ENCODE measurements at places on chromosomes 5 and 9. TPM values are rescaled to one million over a fixed set of nuclear protein-coding genes. Genes with fewer than 3 reads are reported as not detected.

GRCh38 chr9:18056993-18057369 lies 417.0 kb upstream of the ADAMTSL1 start:
- H3K27me3 ChIP-seq: no peaks in the 10 kb centered on the region
- no peaks in the 10 kb centered on the region for H3K4me1 ChIP-seq
- no peak overlapping the region for H3K4me3 ChIP-seq
- H3K27ac ChIP-seq: no peak overlapping the region
- H3K36me3 ChIP-seq: no peaks in the 10 kb centered on the region
- DNase-seq: no peak

DNA sequence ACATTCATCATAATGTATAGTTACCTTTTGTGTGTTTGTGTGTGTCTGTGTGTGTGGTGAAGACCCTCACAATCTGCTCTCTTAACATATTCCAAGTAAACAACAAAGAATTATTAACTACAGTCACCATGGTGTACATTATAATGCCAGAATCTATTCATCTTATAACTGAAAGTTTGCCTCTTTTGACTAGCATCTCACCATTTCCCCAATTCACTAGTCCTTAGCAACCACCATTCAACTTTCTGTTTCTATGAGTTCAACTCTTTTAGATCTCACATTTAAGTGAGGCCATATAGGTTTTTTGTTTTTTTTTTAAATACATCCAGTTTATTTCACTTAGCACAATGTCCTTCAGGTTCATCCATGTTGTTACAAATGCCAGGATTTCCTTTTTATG lies 83.6 kb downstream of the SMC2 start:
- no peak overlapping the region for H3K4me3 ChIP-seq
- H3K36me3 ChIP-seq: no peaks in the 10 kb centered on the region
- DNase-seq: no peak
- H3K4me1 ChIP-seq: no peaks in the 10 kb centered on the region
- no peak overlapping the region for H3K27ac ChIP-seq

DNA sequence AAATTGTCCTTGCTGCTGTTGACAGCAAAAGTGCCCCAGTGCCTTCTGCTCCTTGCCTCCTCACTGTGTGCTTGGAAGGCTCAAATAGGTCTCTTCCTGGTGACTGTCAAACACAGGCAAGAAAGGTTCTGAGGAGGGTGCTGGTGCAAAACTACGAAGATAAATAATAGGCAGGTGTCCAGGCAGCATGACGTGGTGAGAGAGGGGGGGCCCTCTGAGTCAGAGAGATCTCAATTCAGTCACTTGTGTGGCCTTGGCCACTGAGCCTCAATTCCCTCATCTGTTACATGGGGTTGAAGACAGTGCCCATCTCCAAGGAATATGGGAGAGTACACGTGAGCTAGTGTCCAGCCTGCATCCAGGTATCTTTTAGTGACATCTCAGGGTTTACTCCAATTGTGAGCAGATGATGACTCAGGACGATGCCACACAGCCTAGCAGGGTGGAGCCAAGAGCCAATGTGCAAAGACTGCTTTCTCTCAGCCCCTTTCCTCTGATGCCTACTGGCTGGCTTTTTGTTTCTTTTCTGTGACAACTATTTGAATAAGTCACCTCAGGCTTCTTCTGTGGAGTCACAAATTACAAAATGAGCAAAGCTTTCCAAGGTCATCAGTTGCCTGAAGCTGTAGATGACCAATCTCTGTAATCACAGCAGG lies 29.7 kb upstream of the SMIM32 start:
- no peak overlapping the region for H3K4me3 ChIP-seq
- DNase-seq: no peak
- no peaks in the 10 kb centered on the region for H3K4me1 ChIP-seq
- no peak overlapping the region for H3K27ac ChIP-seq
- peaks cover 13% of the 10 kb centered on the region for H3K27me3 ChIP-seq
- no peaks in the 10 kb centered on the region for H3K36me3 ChIP-seq

Gene IL3
- total RNA-seq: not detected

Gene ASB6
- total RNA-seq: 21.7 TPM

- no peak for DNase-seq
- no peak overlapping the region for H3K27ac ChIP-seq
- H3K27me3 ChIP-seq: no peaks in the 10 kb centered on the region
- H3K4me1 ChIP-seq: peaks cover 32% of the 10 kb centered on the region
These were observed 228.8 kb downstream of the SNX18 start for GRCh38 chr5:54746346-54746745.

GRCh38 chr5:109825450-109825849 lies 135.7 kb downstream of the MAN2A1 start:
- H3K36me3 ChIP-seq: peaks cover 9% of the 10 kb centered on the region
- DNase-seq: peak; percentile 27
- H3K27ac ChIP-seq: peak overlapping the region; percentile 6
- no peaks in the 10 kb centered on the region for H3K27me3 ChIP-seq
- H3K4me1 ChIP-seq: peaks cover 12% of the 10 kb centered on the region
